ENCODE measurements at places on chromosomes 3 and 15.
A peak's percentile ranks its signal among the peaks of the same experiment; 100 is the strongest.

DNA sequence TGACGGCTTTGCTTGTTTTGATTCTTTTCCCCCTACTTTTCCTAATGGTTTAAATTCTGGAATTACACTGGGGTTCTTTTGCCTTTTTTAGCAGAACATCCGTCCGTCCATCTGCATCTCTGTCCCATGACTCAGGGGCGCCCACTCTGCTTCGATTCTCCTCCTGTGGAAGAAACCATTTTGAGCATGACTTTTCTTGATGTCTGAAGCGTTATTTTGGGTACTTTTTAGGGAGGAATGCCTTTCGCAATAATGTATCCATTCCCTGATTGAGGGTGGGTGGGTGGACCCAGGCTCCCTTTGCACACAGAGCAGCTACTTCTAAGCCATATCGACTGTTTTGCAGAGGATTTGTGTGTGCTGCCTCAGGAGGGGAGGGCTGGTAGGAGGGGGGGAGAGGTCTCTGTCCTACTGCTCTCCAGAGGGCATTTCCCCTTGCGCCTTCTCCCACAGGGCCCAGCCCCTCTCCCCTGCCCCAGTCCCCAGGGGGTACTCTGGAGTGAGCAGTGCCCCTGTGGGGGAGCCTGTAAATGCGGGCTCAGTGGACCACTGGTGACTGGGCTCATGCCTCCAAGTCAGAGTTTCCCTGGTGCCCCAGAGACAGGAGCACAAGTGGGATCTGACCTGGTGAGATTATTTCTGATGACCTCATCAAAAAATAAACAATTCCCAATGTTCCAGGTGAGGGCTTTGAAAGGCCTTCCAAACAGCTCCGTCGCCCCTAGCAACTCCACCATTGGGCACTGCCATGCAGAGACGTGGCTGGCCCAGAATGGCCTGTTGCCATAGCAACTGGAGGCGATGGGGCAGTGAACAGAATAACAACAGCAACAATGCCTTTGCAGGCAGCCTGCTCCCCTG is 19.5 kb upstream of the BSN start:
- no peak overlapping the region for H3K4me3 ChIP-seq
- H3K36me3 ChIP-seq: peaks cover 22% of the 10 kb centered on the region
- H3K27ac ChIP-seq: no peak overlapping the region
- peaks cover 18% of the 10 kb centered on the region for H3K4me1 ChIP-seq
- no peaks in the 10 kb centered on the region for H3K27me3 ChIP-seq

DNA sequence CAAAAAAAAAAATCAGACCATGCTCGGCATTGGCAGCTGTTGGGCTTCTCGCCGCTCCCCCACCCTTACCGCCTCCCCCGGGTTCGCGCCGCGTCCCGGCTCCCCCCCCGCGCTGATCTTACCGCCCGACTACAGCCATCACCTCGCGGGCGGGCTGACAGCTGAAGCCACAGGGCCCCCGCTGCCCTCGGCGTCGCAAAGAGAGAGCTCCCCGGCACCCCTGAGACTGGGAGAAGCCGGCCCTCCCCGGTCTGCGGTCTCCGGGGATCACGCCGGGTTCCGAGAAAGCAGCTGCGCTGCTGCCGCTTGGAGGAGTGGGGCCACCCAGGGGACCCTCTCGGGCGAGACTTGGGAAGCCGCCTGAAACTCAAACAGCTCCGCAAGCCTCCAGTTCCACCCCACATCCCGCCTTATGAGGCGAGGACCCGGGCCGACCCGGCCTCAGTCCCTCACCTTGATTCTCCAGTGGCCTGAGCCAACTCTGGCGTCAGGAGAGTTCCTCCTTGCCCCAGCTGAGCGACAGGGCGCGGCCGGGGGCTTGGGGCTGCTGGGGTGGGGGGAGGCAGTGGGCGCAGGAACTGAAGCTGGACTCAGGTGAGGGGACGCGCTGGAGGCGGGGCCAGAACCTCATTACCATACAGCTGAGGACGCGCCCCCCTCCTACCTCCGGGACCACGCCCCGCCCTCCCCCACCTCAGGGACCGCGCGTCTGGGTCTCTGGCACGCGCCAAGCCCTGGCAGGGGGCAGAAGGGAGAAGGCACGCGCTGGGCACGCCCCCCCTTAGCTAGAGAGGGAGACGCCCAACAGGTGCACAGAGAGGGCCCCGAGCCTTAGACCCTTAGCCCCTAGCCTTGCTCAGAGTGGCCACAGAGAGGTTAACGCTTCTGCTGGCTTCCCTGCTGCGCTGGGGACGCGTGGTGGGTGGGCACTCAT is 1.0 kb upstream of the DLL4 start:
- H3K27me3 ChIP-seq: peaks cover 70% of the 10 kb centered on the region
- DNase-seq: no peak
- H3K4me1 ChIP-seq: peaks cover 45% of the 10 kb centered on the region
- H3K4me3 ChIP-seq: peak overlapping the region; percentile 68
- no peaks in the 10 kb centered on the region for H3K36me3 ChIP-seq
- no peak overlapping the region for H3K27ac ChIP-seq

- H3K4me1 ChIP-seq: peaks cover 2% of the 10 kb centered on the region
- H3K36me3 ChIP-seq: peaks cover 6% of the 10 kb centered on the region
- H3K27ac ChIP-seq: no peak overlapping the region
- no peak overlapping the region for H3K4me3 ChIP-seq
- no peaks in the 10 kb centered on the region for H3K27me3 ChIP-seq
- no peak for DNase-seq
These were observed 96.1 kb downstream of the TFDP2 start for GRCh38 chr3:142053244-142053643.

GRCh38 chr3:18086078-18086477 is 339.1 kb downstream of the SATB1 start:
- peaks cover 11% of the 10 kb centered on the region for H3K27me3 ChIP-seq
- no peak overlapping the region for H3K27ac ChIP-seq
- peaks cover 30% of the 10 kb centered on the region for H3K4me1 ChIP-seq
- H3K36me3 ChIP-seq: no peaks in the 10 kb centered on the region
- no peak overlapping the region for H3K4me3 ChIP-seq
- no peak for DNase-seq

DNA sequence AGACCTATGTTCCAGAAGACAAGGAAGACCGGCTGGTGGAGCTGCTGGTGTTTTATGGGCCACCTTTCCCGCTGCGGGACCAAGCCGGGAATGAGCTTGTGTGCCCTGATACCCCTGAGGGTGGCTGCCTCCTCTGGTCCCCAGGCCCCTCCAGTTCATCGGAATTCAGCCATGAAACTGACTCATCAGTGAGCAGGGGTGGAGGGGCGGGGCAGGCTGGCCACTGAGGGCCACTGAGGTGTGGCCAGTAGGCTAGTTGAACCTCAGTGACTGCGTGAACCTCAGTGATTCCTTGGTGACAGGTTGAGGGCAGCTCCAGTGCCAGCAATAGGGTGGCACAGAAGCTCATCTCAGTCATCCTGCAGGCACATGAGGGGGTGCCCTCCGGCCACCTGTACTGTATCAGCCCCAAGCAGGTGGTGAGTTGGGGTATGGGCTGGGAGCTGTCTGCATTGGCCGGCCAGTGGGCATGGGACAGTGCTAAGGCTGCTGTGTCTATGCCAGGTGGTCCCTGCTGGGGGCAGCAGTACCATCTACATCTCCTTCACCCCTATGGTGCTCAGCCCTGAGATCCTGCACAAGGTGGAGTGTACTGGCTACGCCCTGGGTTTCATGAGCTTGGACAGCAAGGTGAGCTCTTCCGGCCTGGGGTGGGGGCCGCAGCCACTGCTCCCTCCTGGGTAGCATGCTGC is 20.3 kb downstream of the ACAA1 start:
- H3K27me3 ChIP-seq: no peaks in the 10 kb centered on the region
- peaks cover 4% of the 10 kb centered on the region for H3K4me1 ChIP-seq
- no peak overlapping the region for H3K4me3 ChIP-seq
- no peak for DNase-seq
- no peaks in the 10 kb centered on the region for H3K36me3 ChIP-seq

DNA sequence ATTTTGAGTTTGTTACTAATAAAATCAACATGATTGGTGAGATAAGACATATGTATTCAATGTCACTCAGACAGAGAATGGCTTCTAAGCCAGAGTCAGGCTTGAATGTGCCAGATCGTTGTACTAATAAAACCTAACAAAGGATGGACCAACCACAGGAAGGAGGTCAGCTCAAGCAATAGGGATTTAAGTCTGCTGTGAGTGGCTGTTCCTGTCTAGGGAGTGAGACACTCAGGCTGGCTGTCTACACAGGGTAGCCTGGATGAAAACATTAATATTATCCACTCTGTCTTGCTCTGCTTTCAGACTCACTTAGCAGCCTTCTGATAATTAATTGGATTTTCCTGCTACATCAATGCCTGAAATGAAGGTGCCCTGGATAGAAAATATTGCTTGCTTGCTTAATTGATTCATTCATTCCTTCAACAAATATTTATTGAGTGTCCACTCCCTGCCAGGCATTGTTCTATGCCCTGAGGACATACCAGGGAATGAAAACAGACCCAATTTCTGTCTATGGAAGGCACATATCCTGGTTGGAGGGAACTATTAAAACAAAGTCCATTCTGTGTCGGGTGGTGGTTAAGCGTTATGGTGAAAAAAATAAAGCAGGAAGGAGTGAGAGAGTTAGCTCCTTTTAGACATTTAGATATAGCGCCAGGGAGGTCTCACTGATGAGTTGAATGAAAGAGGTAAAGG is 239.4 kb downstream of the CHST2 start:
- H3K27ac ChIP-seq: no peak overlapping the region
- no peak for DNase-seq
- H3K4me3 ChIP-seq: no peak overlapping the region

GRCh38 chr3:149475451-149476060 is 1.1 kb downstream of the TM4SF4 start:
- H3K27ac ChIP-seq: no peak overlapping the region
- H3K36me3 ChIP-seq: no peaks in the 10 kb centered on the region
- no peak for DNase-seq
- H3K27me3 ChIP-seq: peaks cover 4% of the 10 kb centered on the region
- H3K4me1 ChIP-seq: no peaks in the 10 kb centered on the region
- H3K4me3 ChIP-seq: no peak overlapping the region

- no peak for DNase-seq
- no peak overlapping the region for H3K27ac ChIP-seq
- H3K27me3 ChIP-seq: no peaks in the 10 kb centered on the region
- no peak overlapping the region for H3K4me3 ChIP-seq
- peaks cover 5% of the 10 kb centered on the region for H3K36me3 ChIP-seq
These were observed 11.8 kb upstream of the TMEM87A start for GRCh38 chr15:42285034-42285433.

DNA sequence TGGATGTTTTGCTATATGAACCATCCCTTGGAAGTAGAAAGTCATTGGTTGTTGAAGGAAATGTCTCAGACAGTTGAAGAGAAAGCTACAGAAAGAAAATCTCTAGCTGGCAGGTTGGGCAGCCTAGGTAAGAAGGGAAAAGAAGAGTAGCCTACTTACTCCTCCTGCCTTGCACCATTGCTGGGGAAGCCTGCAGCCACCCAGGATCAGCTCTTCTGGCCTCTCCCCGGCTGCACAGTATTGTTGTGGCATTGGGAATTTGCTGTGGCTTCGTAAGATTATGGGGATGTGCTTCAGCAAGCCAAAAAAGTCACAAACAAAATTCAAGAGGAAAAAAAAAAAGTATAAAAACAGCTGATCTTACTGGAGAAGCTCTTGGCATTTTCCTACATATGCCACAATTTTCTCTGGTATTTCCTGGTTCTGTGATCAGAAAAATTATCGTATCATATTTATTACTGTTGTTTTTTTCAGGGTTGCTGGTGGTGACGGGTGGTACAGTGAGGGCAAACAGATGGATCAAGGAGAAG is 154.2 kb downstream of the TIGIT start:
- no peak overlapping the region for H3K27ac ChIP-seq
- no peak for DNase-seq
- no peaks in the 10 kb centered on the region for H3K36me3 ChIP-seq
- H3K4me1 ChIP-seq: peaks cover 12% of the 10 kb centered on the region
- no peak overlapping the region for H3K4me3 ChIP-seq
- H3K27me3 ChIP-seq: no peaks in the 10 kb centered on the region

- H3K4me1 ChIP-seq: no peaks in the 10 kb centered on the region
- H3K27ac ChIP-seq: no peak overlapping the region
- no peak overlapping the region for H3K4me3 ChIP-seq
- H3K36me3 ChIP-seq: no peaks in the 10 kb centered on the region
- no peaks in the 10 kb centered on the region for H3K27me3 ChIP-seq
These were observed 15.4 kb downstream of the ALPK3 start for GRCh38 chr15:84832448-84833040.

- H3K27me3 ChIP-seq: peaks cover 50% of the 10 kb centered on the region
- H3K4me1 ChIP-seq: peaks cover 18% of the 10 kb centered on the region
- H3K4me3 ChIP-seq: no peak overlapping the region
- no peak for DNase-seq
These were observed 12.0 kb upstream of the RASGRF1 start for GRCh38 chr15:79102595-79102994.

DNA sequence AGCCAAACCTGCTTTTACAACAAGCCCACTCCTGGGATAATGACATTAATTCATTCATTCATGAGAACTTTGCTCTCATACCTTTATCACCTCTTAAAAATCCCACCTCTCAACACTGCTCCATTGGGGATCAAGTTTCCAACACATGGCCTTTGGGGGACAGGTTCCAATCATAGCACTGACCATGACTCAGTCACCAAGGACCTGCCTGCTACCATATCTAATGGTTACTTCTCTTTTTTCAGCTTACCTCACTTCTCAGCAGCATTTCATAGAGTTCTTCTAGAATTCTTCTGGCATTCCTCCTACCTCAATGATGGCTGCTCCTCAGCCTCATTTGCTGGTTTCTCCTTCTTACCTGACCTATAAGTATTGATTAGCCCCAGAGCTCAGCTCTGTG is 36.9 kb upstream of the RYK start:
- H3K4me3 ChIP-seq: no peak overlapping the region
- peaks cover 53% of the 10 kb centered on the region for H3K27me3 ChIP-seq
- no peak overlapping the region for H3K27ac ChIP-seq
- DNase-seq: no peak
- peaks cover 4% of the 10 kb centered on the region for H3K4me1 ChIP-seq

GRCh38 chr3:157301755-157302154 is 134.9 kb upstream of the PTX3 start:
- no peaks in the 10 kb centered on the region for H3K4me1 ChIP-seq
- DNase-seq: no peak
- H3K27me3 ChIP-seq: no peaks in the 10 kb centered on the region
- H3K36me3 ChIP-seq: no peaks in the 10 kb centered on the region
- H3K27ac ChIP-seq: no peak overlapping the region

DNA sequence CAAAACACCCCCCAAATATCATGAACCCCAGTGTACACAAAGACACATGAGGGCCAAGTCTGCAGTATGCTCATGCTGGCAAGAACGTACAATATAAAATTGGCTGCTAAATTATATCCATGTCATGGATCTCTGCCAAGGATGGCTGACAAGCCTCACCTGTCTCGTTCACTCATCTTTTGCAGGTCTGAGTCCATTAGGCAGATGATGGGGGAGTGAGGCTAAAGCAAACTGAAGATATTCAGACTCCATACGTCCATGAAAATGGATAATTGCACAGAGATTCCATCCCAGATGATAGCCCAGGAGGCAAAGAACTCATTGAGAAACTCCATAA is 122.3 kb upstream of the PTPRG start:
- DNase-seq: no peak
- no peaks in the 10 kb centered on the region for H3K4me1 ChIP-seq
- H3K4me3 ChIP-seq: no peak overlapping the region
- no peak overlapping the region for H3K27ac ChIP-seq
- peaks cover 2% of the 10 kb centered on the region for H3K27me3 ChIP-seq
